ENCODE measurements at places on chromosomes 12 and 14.

GRCh38 chr12:98896938-98897337 lies 251.8 kb downstream of the APAF1 start:
- DNase-seq = peak; percentile 10

DNA sequence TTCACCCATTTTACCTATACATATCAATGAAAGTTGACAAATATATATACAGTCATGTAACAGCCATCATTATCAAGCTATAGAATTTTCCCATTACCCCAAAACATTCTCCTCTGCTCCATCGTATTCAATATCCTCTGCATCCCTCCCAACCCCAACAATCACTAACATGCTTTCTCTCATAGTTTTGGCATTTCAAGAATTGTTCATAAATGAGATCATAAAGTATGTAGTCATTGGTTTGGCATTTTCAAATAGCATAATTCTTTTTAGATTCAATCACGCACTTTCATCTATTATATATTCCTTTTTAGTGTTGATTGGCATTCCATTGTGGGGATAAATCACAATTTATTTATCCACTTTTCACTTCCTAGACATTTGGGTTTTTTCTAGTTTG lies 866.0 kb upstream of the TMEM132C start:
- DNase-seq = peak; percentile 28

- peak; percentile 62 for DNase-seq
Observed at GRCh38 chr12:88693837-88694445, 113.7 kb upstream of the KITLG start.

- no peak for DNase-seq
Observed at GRCh38 chr14:83864106-83864505, 1665.8 kb upstream of the FLRT2 start.

GRCh38 chr14:105200074-105200473 lies 19.0 kb upstream of the NUDT14 start:
- no peak for DNase-seq

- DNase-seq = no peak
Observed at GRCh38 chr12:112527082-112527481, 108.3 kb downstream of the PTPN11 start.

DNA sequence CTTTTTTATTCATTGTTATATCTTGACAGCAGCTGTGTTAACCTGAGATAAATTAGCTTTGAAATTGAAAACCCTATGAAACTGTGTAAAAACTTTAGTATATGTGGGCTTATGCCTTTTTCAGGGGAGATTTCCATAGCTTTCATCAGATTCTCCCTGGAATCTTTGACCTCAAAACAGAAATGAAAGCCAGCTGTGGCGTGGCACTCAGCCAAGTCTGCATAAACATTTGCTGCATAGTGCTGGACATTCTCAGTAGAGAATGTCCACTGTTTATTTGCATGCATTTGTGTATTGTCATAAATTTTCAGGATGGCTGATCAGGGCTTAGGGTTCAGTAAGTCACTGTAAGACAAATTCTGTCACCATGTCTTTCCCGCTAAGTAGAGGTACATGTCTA lies 115.3 kb upstream of the NAP1L1 start:
- DNase-seq = peak; percentile 87

DNA sequence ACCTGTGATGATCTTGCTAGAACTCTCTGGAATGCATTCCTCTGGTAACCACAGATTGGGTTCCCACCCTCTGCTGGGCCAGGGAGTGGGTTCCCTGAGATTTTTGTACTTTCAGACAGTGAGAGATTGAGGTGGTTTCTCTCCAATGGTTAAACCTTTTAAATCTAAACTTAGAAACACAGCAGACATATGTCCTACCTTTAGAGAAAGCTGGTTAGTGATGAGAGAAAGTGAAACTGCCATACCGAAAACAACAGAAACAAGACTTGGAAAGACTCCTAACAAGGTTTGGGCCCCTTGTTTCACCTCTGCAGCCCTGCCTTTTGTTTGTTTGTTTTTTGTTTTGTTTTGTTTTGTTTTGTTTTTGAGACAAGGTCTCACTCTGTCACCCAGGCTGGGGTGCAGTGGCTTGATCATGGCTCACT lies 9.7 kb upstream of the SGPP1 start:
- DNase-seq = no peak

DNA sequence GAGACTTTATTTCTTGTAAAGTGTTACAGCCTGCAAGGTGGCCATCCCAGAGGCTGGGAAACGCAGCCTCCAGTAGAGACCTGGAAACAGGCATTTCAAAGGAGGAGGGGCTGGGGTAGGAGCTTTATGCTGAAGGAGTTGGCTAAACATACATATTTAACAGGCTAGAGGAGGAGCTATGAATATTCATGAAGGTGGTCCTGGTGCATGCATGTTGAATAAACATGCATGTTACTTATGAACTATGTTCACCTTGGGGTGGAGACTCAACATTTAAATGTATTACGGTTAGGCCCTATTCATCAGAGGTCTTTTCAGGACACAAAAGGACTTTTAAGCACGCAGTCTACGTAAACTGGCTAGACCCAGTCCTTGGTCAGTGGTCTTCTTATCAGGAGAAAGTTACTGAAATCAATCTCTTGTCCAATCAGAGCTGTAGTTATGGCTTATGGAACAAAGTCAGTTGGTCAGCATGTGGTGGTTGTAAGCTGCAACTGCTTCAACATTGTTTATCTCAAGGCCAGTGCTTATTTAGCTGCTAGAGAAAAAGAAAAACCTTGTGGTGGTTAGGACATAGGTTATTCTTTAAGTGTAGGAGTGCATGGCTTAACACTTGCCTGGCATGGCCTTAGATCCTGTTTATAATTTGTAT lies 11.4 kb upstream of the ARF6 start:
- DNase-seq = peak; percentile 22

DNA sequence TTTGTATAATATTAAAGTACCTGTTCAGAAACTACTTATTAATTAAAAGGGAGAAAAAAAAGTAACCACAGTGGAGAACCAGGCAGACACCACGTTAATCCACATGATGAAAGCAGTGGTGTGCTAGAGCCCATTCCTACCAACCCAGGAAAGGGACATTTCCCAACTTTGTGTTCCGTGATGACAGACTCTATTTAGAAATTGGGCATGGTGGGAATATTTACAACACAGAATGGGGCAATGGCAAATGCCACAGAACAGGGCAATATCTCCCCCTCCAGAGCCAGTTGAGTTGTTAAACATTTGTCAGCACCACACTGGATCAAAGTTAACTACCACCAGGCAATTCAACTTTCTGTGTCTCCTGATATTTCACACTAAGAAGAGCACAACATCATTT lies 1.2 kb upstream of the HIGD1C start:
- DNase-seq = no peak

- DNase-seq = peak; percentile 64
Observed at GRCh38 chr12:121933522-121934308, 15.3 kb downstream of the CFAP251 start.

DNA sequence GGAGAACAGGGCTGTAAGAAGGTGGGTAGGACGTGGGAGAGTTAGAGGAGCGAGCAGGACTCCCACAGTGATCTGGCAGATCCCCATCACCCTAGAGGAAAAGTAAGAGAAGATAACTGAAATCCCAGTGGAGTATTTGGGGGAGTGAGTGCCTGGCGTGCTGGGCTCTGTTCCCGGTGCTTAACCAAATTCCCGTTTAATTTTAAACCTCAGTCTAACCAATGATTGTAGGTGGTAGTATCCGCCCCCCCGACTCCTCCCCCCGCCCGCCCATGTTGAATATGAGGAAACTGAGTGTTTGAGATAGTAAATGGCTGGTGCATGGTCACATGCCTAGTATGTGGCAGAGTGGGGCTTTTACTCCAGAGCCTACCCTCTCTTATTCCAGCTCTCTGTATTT lies 1.2 kb downstream of the TARBP2 start:
- DNase-seq = no peak

- DNase-seq = no peak
Observed at GRCh38 chr12:72135021-72135301, 137.2 kb upstream of the TRHDE start.

DNA sequence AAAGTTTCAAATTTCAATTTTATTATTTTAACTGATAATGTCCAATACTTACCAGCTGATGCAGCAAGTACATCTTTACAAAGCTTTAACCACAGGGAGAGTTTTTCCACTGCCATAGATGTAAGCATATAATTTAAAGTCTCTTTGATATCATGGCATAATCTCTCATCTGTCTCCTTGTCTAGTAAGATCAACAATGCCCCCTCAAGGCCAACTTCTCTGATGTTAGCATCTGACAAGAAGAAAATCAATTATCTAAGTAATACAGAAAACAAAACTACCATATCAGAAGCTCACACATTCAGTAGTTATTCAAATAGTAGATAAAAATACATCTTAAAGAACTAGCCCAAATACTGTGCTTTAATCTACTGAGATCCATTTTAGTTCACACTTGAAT lies 94.2 kb downstream of the HEATR5A start:
- DNase-seq = peak; percentile 38

GRCh38 chr12:2124466-2125023 lies 71.8 kb downstream of the CACNA1C start:
- DNase-seq = no peak

DNA sequence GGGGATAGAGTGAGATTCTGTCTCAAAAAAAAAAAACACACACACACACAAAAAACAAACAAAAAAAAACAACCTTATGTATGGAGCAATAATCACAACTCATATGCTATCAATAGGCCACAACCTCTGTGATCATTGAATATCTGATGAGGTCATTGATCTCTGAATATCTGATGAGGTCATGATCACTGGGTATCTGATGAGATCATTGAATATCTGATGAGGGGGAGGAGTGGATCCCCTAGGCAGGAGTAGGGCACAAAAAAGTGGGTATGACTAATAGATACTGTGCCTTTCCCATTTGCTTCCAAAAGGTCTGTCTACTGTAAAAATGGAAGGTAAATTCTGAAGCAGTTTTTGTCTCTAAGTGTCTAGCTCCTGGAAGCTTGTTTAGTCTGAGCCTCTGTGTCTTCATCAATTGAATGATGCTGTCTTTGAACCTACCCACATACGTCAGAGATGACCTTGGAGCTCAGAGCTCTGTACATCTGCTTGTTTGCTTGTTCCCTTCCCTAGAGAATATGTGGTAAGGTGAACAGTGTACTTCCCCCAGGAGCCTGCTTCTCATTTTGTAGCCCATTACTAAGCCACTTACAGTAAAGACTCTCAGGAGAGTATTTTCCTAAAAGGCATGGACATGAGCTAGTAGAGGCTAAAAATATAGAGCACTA lies 13.6 kb downstream of the PAH start:
- DNase-seq = no peak

DNA sequence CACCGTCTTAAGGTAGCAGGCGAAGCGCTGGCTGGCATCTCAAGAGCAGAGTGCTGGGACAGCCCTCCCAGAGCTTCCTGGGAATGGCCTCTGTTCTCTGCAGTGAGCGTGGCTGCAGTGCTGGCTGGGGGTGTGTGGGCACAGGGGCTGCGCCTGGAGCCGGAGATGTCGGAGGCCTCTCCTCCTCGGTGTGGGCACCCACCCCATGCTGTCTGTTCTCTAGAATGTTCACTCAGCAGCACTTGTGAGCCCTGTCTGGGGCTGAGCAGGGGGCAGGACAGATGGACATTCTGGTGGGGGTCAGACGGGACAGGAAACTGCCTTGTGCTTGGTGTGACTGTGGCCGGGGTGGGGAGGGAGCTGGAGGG lies 15.9 kb downstream of the FBRSL1 start:
- DNase-seq = no peak

DNA sequence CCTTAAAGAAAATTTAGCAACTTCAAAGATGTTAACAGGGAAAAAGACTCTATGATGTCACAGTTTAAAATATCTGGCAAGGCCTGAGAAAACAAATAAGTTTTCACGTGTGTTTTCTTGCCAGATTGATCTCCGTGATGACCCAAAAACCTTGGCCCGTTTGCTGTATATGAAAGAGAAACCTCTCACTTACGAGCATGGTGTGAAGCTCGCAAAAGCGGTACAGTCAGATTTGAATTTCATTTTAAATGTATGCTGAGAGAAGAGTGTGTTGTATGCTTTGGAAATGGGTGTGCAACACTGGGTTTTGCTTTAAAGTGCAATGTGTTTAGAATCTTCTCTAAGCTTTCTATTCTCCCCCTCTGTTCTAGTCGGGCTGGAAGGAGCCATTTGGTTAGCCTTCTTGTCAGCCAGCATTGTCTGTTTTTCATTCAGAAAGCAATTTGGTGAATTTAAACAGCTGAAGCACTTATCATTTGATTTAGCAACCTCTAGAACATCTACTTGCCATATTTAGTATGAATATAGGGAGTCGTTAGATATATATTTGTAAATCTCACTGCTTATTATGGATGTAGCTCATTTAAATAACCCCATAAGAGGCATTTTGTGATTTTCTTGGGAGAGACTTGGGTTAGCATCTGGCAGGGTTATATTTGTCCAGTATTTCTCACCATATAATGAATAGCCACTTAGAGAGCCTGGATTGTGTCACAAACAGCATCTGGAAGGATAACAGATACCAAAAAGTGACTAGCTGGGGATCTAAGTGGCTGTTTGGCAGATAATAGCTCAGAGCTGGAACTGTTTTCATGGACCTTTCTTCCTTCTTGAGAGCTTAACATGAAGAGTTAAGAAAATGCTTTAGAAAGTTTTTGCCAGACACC lies 35.5 kb downstream of the GPHB5 start:
- DNase-seq = no peak

GRCh38 chr12:130636370-130636769 lies 79.7 kb downstream of the RIMBP2 start:
- DNase-seq = no peak

DNA sequence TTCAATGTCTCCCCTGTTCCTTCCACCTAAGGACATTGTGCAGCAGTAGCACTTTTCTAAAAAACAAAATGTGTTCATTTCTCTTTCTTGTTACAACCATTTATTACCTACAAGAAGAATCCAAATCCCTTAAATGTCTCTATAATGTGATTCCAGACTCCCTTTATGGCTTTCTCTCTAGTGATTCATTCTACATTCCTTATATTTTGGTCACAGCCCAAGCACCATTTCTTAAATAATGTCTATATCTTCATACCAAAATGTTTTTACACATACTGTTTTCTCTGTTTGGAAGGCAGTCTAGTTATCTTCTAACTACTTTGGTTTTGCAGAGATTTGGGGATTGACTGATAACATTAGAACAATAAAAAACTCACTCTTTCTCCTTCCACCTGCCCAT lies 1037.3 kb upstream of the FLRT2 start:
- peak; percentile 18 for DNase-seq

GRCh38 chr12:104280717-104281458 lies 22.7 kb upstream of the EID3 start:
- peak; percentile 94 for DNase-seq

DNA sequence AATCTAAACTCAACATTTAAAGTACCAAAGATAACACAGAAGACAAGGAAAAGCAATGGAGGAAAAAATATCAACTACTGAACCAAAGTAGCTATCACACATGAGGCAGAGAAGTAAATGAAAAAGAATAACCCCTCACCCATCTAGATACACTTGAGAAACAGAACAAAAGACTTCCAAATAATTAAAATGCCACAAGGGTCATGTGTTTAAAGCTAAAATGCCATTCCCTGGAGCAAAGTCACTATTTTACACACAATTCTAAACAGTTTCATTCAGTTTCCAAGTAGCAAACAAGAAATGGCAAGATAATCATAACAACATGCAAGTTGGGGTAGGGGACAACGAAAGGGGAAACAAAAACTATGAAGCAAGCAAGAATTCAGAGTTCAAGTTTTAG lies 12.0 kb downstream of the OSBPL8 start:
- DNase-seq = no peak

GRCh38 chr14:77598366-77599070 lies 17.9 kb downstream of the SPTLC2 start:
- DNase-seq = no peak

All from iris pigment epithelial cell (primary cell).